Activated CD4-positive, alpha-beta memory T cell treated with anti-CD3 and anti-CD28 coated beads for 36 hours (primary cell): ENCODE measurements at places on chromosomes 7 and 10.

DNA sequence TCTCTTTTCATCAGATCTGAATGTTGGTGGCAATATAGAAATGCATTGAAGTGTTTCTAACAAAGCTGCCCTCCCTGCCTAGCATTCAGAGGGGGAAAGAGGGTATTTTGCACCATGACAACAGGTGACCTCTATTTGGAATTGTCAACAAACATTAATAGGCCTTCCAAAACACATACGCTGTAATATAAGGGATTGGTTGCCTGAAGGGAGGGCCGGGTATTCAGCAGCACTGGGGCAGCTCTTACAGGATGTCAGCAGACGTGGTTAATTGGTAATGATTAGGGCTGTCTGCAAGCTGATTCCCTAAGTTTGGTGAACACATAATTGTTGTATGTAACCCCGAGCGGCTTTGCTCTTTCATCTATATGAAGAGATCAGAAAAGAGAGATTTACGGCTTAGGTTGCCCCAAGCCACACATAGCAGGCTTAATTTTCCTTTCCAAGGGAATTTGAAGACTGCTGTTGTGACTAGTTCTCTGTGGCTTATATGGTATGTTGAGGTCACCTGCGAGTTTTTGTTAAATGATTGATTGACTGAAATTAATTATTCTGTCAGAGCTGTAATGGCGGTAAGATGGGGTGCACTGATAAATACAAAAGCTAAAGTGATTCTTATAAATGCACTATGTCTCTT lies 759.3 kb downstream of the LRMDA start:
- DNase-seq = no peak

- DNase-seq = no peak
Measured at GRCh38 chr7:155508376-155509358, 37.7 kb downstream of the CNPY1 start.

GRCh38 chr7:33559324-33559710 lies 346.0 kb upstream of the BMPER start:
- DNase-seq = no peak

GRCh38 chr7:64879086-64879730 lies 23.9 kb upstream of the ZNF273 start:
- no peak for DNase-seq

GRCh38 chr10:33157103-33157502 lies 177.4 kb downstream of the NRP1 start:
- DNase-seq = no peak

GRCh38 chr7:87083865-87084519 lies 24.5 kb upstream of the ELAPOR2 start:
- peak; percentile 11 for DNase-seq

GRCh38 chr7:151736403-151736909 lies 140.5 kb downstream of the PRKAG2 start:
- no peak for DNase-seq

GRCh38 chr7:66142334-66142733 lies 27.7 kb downstream of the CRCP start:
- DNase-seq = no peak

DNA sequence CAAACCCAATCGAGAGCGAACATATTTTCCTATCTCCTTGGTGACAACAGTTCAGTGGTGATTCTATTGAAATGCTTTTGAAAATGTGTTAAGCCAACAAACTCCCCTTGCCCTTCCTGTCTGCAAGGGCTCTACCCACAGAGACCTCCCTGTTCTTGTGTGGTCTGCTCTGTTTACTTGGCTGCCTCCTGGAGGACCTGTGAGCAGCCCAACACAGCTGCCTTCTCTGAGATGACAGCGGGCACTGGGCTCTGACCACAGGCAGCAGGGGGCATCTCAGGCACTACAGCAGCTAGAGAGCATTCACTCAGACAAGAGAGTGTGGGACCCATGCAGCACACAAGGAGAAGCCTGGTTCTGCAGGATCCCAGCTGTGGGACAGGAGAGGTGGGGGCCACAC lies 416.4 kb downstream of the TCERG1L start:
- DNase-seq = no peak

DNA sequence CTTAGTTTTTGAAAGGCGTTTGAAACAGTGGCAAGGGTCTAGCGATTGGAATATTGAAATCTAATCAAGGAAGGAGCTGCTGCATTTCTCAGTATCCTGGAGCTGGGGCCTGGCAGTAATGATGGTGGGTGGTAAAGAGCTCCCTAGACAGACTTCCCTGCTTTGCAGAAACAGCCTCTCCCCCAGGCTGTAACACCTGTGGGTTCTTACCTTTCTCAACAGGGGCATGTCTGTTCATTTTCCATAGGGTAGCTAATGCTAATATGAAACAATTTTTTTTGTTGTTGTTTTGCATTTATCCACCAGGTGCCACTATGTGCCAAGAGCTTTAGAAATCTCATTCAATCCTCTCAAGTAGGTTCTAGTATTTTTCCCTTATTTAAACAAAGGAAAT lies 345.5 kb downstream of the REEP3 start:
- no peak for DNase-seq

- no peak for DNase-seq
Measured at GRCh38 chr7:140889645-140890044, 35.1 kb downstream of the BRAF start.

DNA sequence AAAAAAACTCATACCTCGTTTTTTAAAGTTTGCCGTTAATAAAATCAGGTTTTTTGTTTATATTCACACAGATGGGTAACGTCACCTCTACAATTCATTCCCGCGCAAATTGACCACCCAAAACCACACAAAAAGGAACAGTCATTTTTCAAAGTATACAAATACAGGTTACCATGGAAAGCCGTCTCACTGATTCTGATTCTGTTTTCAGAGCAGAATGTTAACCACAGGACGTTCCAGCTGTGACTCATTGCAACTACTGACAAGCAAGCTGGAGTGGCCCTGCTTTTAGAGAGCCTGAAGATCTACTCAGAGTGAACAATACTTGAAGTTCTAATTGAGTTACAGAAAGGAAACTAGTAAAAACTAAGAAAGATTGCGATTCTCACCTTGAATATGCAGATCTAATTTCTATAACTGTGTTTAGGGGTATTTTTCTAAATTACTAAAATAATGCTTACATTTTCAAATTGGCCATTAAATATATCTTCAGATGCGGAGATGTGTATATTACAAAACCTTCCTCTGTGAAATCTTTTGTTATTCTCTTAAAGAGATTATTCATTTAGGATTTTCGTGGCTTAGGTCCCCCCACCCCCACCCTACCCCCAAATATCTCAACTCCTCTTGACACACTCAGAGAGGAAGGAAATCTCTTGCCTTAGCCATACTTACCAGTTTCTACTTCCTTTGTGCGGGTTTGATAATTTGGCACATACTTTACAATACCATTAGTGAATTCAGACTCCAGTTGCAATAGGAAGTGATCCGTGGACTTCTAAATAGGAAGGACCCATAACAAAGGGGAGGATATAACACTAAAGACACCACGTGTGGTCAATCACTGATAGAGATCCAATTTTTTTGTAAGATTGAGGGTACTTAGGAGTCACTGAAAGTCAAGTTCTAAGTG lies 106.0 kb downstream of the CUBN start:
- peak; percentile 86 for DNase-seq

DNA sequence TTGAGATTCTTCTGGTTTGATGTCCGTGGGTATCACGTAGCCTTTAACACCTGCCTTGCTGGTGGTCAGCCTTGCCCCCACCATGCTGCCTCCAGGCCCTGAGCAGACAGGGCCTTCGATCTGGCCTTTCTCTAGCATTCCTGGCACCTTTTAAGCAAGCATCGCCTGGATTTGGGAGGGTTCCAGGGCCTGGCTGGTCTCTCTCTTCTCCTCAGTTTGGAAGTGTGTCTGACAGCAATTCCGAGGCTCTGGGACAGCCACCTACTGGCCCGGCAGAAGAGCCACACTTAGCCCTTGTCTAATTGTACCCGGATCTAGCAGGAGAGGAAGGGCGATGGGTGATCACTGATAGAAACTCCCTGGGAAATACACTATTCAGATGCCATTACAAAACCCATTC lies 441.3 kb upstream of the MKI67 start:
- DNase-seq = no peak

DNA sequence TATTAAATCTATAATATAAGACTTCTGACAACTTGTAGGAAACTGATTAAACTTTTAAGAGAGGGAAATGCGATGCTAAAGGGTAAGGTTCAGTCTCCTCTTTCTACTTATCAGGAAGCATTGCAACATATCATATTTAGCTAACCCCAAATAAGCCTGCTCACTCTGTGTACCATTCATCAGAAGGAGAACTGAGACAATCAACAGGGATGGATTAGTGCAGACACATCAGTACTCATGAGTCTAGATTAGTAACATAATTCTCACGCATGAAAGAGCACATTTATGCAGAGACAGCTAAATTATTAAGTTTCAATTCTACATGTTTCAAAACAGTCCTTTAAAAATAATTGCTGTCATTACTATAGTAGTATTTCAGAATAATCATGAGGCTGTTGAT lies 354.2 kb upstream of the ZWINT start:
- DNase-seq = no peak

GRCh38 chr7:29935111-29935510 lies 54.5 kb downstream of the SCRN1 start:
- DNase-seq = no peak

DNA sequence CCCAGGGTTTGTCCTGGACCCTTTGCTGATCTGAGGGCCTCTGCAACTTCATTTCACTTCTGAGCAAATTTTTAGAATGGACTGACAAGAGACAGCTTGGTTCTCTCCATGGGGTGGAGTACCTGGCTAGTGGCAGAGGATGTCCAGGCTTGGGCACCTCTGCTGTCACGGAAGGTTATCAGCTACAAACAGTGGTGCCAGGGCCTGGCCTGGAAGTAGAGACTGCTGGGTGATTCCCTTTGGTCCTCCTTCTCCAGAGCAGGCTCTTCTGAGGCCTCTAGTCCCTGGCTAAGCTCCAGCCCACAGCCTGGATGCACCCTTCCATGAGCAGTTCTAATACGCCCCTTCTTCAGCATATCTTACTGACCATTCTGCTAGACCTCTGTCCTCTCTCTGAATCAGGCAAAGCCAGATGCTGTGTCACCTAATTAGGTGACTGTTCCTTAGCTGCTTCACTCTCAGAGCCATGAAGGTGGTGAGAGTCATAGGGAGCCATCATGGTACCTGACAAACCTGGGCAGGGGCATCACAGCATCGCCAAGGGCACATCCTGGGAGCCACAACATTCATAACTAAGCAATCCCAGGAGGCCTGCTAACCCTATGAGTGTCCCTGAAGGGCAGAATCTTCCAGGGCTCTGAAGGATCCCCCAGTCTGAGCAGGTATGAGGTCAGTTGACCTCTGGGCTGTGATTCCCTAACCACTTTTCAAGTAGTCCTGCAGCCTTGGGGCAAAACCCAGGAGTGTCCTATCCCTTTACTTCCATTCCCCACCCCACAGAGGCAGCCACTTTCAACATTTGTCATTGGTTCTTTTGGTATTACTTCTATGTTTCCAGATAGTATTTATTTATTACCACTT lies 4.0 kb downstream of the ARHGAP22 start:
- no peak for DNase-seq

DNA sequence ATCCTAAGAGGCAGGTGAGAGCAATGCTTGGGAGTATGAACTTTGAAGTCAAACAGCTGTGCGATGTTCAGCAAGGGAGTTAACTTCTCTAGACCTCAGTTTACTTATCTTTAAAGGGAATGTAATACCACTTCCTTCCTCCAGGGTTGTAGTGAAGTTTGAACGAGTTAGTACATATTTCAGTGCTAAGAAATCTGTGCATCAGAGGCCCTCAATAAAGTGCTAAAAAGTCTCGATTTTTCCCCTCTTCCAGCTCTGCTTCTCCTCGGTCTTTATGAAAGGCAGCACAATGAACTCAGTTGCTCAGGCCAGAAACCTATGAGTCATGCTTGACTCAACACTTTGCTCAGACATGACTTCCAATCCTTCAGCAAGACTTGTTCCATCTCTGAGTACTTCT lies 418.9 kb downstream of the MDFIC start:
- DNase-seq = no peak

- DNase-seq = no peak
Measured at GRCh38 chr10:109958059-109958458, 34.7 kb upstream of the XPNPEP1 start.

GRCh38 chr7:115276791-115277190 lies 354.9 kb downstream of the MDFIC start:
- DNase-seq = no peak

DNA sequence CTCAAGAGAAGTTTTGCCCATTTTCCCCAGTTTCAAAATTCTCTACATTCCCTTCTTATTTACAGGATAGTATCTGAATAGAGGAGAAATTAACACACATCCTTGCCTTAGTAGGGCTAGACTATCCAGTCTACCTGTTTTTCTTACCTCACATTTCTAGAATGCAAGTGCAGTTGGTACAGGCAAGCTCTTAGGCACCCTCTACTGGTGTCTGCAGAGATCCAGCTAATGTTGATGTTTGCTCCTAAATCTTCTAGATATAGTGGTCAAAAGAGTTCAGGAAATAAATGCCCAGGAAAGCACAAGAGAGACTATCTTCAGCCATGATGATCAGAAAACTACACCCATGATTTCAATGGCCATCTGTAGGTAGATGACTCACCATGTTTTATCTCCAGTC lies 205.3 kb downstream of the HTR7 start:
- DNase-seq = no peak

DNA sequence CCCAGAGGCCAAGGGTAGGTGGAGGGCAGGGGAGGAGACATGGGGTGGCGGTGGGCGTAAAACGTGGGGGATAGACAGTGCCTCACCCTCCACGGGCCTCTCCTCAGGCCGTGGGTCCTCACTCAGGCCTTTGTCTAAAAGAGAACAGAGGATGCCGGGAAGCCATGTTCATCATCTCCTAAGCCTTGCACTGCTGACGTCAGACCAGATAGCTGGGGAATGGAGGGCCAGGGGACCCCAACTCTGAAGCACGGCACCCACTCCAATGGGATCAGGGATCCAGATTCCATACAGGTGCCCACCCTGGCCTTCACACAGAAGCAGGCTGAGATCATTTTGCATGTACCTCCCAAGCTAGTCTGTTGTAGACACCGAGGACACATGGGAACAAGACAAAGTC lies 83.4 kb upstream of the TMEM248 start:
- no peak for DNase-seq

- no peak for DNase-seq
Measured at GRCh38 chr7:53697913-53698312, 662.5 kb downstream of the POM121L12 start.

GRCh38 chr10:128875030-128875744 lies 591.9 kb upstream of the MGMT start:
- DNase-seq = no peak

DNA sequence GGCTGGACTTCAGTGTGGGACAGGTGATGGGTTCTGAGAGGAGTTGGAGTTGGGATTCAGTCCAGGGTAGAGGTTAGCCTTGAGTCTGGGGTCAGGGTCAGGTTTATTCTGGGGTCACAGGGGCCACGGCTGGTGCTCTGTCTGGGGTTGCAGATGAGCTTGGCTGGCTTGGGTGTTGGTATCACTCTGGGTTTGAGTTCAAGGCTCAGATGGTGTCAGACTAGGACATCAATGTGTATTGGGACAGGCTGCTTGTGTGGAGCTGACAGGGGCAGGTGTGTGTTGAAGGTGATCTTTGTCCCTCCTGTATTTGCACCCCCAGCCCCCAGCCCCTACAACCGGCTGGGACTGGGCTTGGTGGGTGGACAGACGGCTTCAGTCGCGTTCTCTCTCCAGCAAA lies 26.8 kb downstream of the TMEM270 start:
- DNase-seq = no peak

- no peak for DNase-seq
Measured at GRCh38 chr10:78225594-78225993, 191.9 kb downstream of the RPS24 start.

- peak; percentile 62 for DNase-seq
Measured at GRCh38 chr7:37311355-37311754, 137.3 kb downstream of the ELMO1 start.
